ENCODE measurements at places on chromosomes 2 and 18.

GRCh38 chr2:172106108-172106961, 3.6 kb upstream of the DLX2 start:
- peak; percentile 68 for DNase-seq

DNA sequence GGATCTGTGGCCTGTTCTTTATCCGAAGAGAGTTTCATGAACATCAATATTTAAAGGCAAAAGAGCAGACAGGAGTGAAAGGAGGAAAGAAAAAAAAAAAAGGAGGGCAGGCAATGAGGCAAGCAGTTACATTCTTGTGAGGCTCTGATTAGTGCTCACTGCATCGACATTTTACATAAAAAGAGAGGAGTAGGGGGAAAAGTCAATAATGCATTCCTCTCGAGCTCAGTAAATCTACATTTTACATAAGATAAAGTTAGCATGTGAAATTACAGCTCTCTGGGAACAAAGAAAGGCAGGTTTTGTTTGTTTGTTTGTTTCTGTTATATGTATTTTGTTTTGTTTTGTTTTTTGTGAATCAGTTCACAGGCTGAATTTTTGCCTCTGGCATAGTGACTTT, 187.1 kb upstream of the ARL4C start:
- no peak for DNase-seq

- no peak for DNase-seq
Measured at GRCh38 chr18:4351005-4351404, 104.1 kb downstream of the DLGAP1 start.

DNA sequence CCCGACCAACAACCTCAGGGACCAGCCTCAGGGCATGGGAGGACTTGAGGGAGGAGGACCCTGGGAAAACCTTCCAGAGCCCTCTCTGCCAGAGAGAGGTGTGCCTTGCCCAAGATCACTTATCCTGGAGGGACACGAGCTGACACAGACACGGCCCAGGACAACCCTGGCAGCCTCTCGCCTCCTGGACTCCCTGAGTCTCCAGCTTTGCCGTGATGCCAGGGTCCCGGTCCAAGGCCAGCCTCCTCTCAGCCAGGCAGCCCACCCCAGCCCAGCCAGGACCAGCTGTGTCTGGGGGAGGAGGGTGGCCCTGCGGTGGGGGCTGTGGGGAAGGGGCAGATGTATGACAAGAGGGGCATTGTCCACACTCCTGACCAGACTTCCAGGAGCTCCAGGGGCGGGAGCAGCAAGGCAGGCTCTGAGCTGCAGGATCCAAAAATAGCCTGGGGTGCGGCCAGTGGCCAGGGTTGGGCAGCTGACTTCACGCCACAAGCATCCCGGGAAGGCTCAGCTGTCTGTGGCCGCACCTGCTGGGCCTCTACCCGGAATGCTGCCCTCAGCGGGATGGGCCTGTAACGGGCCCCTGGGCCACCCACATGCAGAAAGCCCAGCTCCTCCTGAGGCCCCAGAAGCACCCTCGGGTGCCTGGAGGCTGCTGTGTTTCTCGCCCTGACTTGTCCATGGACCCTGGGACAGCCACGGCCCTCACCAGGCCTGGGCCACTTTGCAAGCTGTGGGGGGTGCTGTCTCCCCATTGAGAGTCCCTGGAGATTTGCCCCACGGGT, 65.5 kb upstream of the GPC1 start:
- DNase-seq: no peak

- DNase-seq: peak; percentile 64
Measured at GRCh38 chr2:86185517-86186212, 9.6 kb downstream of the IMMT start.
